ENCODE measurements at places on chromosomes 6 and 20.

DNA sequence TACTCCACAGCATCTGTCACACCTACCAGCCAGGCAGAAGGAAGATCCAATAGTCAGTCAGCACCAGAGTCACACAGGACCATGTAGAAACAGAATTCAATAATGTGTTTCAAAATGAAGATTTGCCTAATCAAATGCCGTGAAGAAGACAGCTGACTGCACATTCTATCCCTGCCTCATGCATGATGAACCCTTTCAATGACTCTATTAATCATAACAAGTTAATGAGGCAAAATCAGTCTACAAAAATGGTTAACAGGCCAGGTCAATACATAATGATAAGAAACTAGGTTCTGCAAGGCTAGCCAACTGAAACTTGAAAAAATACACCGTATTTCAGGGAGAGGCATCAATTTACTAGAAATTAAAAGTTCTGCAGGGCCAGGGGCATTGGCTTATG lies 6.7 kb upstream of the PNRC1 start:
- DNase-seq = no peak

- DNase-seq = no peak
Measured at GRCh38 chr20:32877507-32877906, 18.8 kb downstream of the EFCAB8 start.

GRCh38 chr20:49285813-49286494 lies 8.1 kb upstream of the ZNFX1 start:
- no peak for DNase-seq

DNA sequence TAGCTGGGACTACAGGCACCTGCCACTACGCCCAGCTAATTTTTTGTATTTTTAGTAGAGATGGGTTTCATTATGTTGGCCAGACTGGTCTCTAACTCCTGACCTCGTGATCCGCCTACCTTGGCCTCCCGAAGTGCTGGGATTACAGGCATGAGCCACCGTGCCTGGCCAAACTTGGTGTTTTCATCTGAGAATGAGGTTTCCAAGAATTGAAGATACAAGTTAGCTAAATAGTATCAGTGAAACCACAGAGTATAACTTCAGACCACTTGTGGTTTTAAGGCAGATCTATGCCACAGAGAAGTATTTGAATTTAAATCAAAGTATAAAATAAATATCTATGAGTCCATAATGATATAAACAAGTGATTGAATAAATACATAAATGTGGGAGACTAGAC lies 70.1 kb downstream of the SLC16A10 start:
- DNase-seq = no peak

GRCh38 chr6:1364791-1365190 lies 24.6 kb upstream of the FOXF2 start:
- no peak for DNase-seq
